ENCODE measurements at places on chromosomes 7 and 10. TPM values are rescaled to one million over a fixed set of nuclear protein-coding genes. Genes with fewer than 3 reads are reported as not detected.

The ZFAND4 gene
- total RNA-seq = 3.6 TPM

The WEE2 gene
- 0.03 TPM for total RNA-seq

- DNase-seq = no peak
Measured at GRCh38 chr10:30254926-30255325, 94.2 kb downstream of the MTPAP start.

GRCh38 chr7:42972699-42973500 is 40.7 kb downstream of the MRPL32 start:
- peak; percentile 93 for DNase-seq

- no peak for DNase-seq
Measured at GRCh38 chr7:22913158-22913557, 90.5 kb upstream of the TOMM7 start.

- DNase-seq = peak; percentile 43
Measured at GRCh38 chr7:120259386-120259785, 13.6 kb upstream of the KCND2 start.

The C10orf67 gene
- total RNA-seq = 0.10 TPM

The EPHA1 gene
- not detected for total RNA-seq

GRCh38 chr10:2782265-2782664 is 285.1 kb upstream of the PFKP start:
- DNase-seq = no peak

The ATRNL1 gene
- total RNA-seq = 1.2 TPM

The SFTPA2 gene
- not detected for total RNA-seq

GRCh38 chr10:72162978-72163377 is 52.8 kb upstream of the ANAPC16 start:
- DNase-seq = peak; percentile 81

The DDC gene
- total RNA-seq = not detected

- no peak for DNase-seq
Measured at GRCh38 chr7:23183279-23184012, 1.6 kb downstream of the NUP42 start.

- no peak for DNase-seq
Measured at GRCh38 chr10:101892782-101893391, 49.3 kb upstream of the KCNIP2 start.

The STRIP2 gene
- 15.2 TPM for total RNA-seq

The DPYSL4 gene
- not detected for total RNA-seq

GRCh38 chr10:78314651-78315050 is 281.0 kb downstream of the RPS24 start:
- no peak for DNase-seq

GRCh38 chr10:84269162-84269561 is 24.3 kb downstream of the RGR start:
- no peak for DNase-seq

DNA sequence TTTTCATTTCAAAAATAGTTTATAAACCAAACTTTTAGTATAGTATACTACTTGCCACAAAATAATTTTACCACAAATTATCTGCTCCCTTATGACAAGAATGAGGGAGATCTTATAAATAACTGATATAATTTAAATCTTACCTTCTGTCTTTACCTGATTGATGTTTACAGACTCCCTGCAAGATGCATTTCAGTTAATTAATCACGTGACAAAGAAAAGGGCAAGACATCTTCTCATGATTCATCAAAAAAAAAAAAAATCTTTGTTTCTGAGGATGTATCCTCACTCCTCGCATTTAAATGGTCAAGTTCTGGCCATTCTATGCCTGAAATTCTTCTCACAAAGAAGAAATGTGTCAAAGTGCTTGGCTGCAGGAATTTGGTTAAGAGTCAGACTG is 2.3 kb upstream of the TFEC start:
- no peak for DNase-seq

Measured in HT1080 (cell line).